Thyroid gland (tissue), 4 donors: ENCODE measurements at places on chromosomes 4 and X. TPM values are rescaled to one million over a fixed set of nuclear protein-coding genes. Genes with fewer than 3 reads are reported as not detected.

ENOPH1 gene
- total RNA-seq = 27.4 TPM

DNA sequence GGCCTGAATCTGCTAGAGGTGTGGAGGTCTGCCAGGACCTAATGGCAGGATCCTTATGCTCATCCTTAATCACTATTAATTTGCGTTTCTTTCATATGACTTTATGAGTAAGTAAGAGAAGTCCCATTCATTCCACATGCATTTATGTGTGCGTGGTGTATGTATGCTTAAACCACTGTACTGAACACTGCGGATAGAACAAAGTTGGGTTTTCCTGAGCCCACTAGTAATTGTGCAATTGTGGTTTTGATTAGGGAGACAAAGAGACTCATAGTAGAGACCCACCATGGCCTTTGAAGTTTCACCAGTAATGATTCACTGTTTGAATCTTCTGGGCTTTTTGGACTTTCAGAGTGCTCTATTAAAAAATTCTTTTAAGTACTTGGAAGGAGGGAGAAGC, 498.5 kb upstream of the DIPK2B start:
- peaks cover 3% of the 10 kb centered on the region for H3K4me1 ChIP-seq
- no peaks in the 10 kb centered on the region for H3K27me3 ChIP-seq
- no peak overlapping the region for H3K27ac ChIP-seq

ENAM gene
- total RNA-seq = under 0.01 TPM

DNA sequence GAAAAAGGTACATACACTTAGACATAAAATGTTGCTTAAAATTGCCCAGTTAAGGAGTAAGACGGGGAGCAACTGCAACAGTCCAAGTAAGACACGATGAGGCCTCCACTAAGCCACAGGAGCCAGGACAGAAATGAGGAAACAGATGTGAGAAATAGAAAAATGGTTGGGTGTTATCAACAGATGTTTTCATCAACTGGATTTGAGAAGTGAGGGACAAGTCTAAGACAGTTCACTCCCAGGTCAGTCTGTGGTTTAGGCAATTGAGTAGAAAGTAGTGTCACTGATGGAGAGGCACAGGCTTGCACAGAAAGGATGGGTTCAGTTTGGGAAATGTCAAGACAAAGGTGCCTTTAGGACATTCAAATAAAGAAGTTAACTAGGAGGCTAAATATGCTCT, 23.5 kb upstream of the PHF8 start:
- no peak overlapping the region for H3K27ac ChIP-seq
- H3K4me1 ChIP-seq = no peaks in the 10 kb centered on the region
- no peaks in the 10 kb centered on the region for H3K36me3 ChIP-seq

DNA sequence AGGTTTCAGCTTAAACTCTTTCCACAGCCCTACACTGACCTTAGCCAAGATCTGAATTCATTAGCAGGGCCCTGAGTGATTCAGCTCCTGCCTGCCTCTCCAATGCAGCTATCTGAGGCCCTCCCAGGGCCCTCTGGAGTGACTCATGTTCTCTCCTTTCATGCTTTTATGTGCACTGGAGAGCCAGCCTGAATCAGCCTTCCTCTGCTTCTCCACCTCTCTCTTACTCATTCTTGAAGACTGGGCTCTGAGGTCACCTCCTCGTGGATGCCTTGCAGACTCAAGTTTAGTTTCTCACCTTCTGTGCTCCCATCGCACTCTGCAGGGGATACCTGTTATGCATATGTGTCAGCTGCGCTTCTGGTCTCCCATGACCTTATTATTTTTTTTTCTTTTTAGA, 3.1 kb upstream of the OCIAD2 start:
- H3K27me3 ChIP-seq = no peaks in the 10 kb centered on the region
- DNase-seq = peak; percentile 80
- no peak overlapping the region for H3K4me3 ChIP-seq
- H3K4me1 ChIP-seq = peaks cover 14% of the 10 kb centered on the region
- no peak overlapping the region for H3K27ac ChIP-seq
- H3K36me3 ChIP-seq = no peaks in the 10 kb centered on the region

SOX3 gene
- not detected for total RNA-seq

GRCh38 chr4:828641-829271, 2.8 kb upstream of the CPLX1 start:
- H3K4me1 ChIP-seq = peaks cover 21% of the 10 kb centered on the region
- peak; percentile 77 for DNase-seq

- H3K27me3 ChIP-seq = no peaks in the 10 kb centered on the region
- no peak overlapping the region for H3K27ac ChIP-seq
- H3K36me3 ChIP-seq = no peaks in the 10 kb centered on the region
- H3K4me3 ChIP-seq = no peak overlapping the region
Observed at GRCh38 chr4:81621490-81621889, 149.8 kb upstream of the RASGEF1B start.

DNA sequence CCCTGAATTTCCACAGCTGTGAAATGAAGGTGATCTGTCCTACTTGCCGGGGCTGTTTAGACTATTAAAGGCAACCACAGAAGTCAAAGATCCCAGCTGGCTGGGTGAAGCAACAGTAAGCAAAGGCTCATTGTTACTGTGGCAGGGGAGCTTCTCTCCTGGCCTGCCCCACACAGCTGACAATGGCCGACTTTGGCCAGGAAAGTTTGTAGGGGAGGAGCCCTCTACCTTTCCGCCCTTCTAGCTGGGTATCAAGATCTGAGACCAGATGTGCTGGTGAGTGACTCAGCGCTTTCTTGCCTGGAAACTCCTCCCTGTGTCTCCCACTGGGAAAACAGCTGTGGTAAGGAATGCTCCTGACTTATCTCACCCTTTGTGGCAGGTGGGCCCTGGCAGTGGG, 21.1 kb downstream of the RASSF6 start:
- H3K4me1 ChIP-seq = no peaks in the 10 kb centered on the region
- H3K36me3 ChIP-seq = no peaks in the 10 kb centered on the region
- H3K27ac ChIP-seq = no peak overlapping the region
- DNase-seq = no peak
- no peaks in the 10 kb centered on the region for H3K27me3 ChIP-seq
- no peak overlapping the region for H3K4me3 ChIP-seq

ADH6 gene
- total RNA-seq = 0.13 TPM

DNA sequence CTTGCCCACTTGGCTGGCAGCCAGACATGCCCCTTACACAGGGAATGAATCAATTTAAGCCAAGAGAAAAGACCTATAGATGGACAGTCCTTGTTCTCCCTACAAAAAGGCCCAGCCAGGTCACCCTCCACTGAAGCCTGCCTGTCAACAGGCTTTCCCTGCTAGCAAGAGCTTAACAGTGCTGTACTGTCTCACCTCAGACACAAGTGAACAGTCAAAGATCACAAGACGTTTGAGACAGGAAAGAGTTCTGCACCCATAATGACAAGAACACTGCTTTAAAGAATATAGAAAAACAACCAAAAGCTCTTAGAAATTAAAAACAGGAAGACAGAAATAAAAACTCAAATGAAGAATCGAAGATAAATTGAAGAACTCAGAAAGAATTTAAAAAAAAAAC, 4.6 kb downstream of the RNF175 start:
- no peaks in the 10 kb centered on the region for H3K4me1 ChIP-seq
- no peaks in the 10 kb centered on the region for H3K27me3 ChIP-seq

MTMR8 gene
- total RNA-seq = 2.3 TPM

GRCh38 chrX:43467608-43468234, 188.4 kb upstream of the MAOA start:
- H3K27me3 ChIP-seq = no peaks in the 10 kb centered on the region
- no peak overlapping the region for H3K4me3 ChIP-seq
- H3K27ac ChIP-seq = no peak overlapping the region
- no peaks in the 10 kb centered on the region for H3K4me1 ChIP-seq

- H3K4me3 ChIP-seq = no peak overlapping the region
- no peaks in the 10 kb centered on the region for H3K36me3 ChIP-seq
- H3K27me3 ChIP-seq = no peaks in the 10 kb centered on the region
- no peak for DNase-seq
- H3K4me1 ChIP-seq = no peaks in the 10 kb centered on the region
- no peak overlapping the region for H3K27ac ChIP-seq
Observed at GRCh38 chrX:149129767-149130166, 375.3 kb downstream of the IDS start.

DNA sequence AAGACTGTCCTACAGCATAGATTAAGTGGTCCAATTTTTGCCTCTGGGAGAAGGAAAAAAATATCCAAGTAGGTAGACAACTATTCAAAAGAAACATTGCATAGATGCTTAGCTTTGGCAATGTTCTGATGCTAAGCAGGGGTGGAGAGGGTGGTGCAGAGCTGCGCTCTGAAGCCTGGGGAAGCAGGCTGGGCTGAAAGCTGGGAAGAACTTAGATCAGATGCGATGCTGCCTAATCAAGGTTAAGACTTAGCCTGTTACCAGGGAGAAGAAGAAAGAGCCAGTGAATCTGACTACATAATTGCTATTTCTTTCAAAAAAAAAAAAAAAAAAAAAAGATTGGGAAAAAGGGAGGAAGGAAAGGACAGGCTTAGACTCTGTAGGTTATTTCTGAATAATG, 89.0 kb upstream of the SCOC start:
- no peak overlapping the region for H3K4me3 ChIP-seq
- H3K4me1 ChIP-seq = no peaks in the 10 kb centered on the region
- DNase-seq = no peak

DNA sequence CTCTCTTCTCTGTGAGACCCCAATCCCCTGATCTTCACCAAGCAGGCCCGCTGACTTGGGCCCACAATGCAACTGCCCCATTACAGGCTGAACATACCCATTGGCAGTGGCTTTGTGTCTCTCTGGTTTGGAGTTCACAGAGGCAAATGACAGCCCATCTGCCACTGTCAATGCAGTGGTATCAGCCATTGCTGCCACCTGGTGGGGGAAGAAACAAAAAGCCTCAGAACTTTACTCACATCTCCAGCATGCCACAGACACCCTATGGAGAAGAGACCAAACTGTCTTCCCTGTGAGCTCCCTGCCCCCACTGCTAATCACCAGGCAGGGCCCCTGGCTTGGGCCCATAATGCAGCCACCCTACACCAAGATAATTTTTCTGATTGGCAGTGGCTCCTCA, 729.3 kb upstream of the ACTRT1 start:
- no peaks in the 10 kb centered on the region for H3K36me3 ChIP-seq
- no peaks in the 10 kb centered on the region for H3K27me3 ChIP-seq
- DNase-seq = no peak

- no peak overlapping the region for H3K27ac ChIP-seq
- no peaks in the 10 kb centered on the region for H3K27me3 ChIP-seq
- H3K4me1 ChIP-seq = no peaks in the 10 kb centered on the region
Observed at GRCh38 chr4:94909645-94910044, 151.9 kb downstream of the BMPR1B start.

USO1 gene
- total RNA-seq = 98.9 TPM

GRCh38 chr4:112766422-112766821, 129.5 kb downstream of the LARP7 start:
- no peak overlapping the region for H3K4me3 ChIP-seq
- no peak overlapping the region for H3K27ac ChIP-seq
- H3K4me1 ChIP-seq = no peaks in the 10 kb centered on the region

RAB41 gene
- total RNA-seq = not detected

- H3K27ac ChIP-seq = no peak overlapping the region
- H3K4me3 ChIP-seq = no peak overlapping the region
- H3K36me3 ChIP-seq = no peaks in the 10 kb centered on the region
- DNase-seq = no peak
- no peaks in the 10 kb centered on the region for H3K4me1 ChIP-seq
- H3K27me3 ChIP-seq = no peaks in the 10 kb centered on the region
Observed at GRCh38 chrX:153778684-153779101, 2.1 kb upstream of the SRPK3 start.

CXCL5 gene
- not detected for total RNA-seq

- H3K4me3 ChIP-seq = no peak overlapping the region
- H3K4me1 ChIP-seq = peaks cover 9% of the 10 kb centered on the region
- H3K36me3 ChIP-seq = no peaks in the 10 kb centered on the region
- no peaks in the 10 kb centered on the region for H3K27me3 ChIP-seq
- H3K27ac ChIP-seq = peak overlapping the region; percentile 88
Observed at GRCh38 chrX:11423362-11423818, 130.2 kb downstream of the AMELX start.

GRCh38 chr4:147594578-147594977, 22.6 kb upstream of the TMEM184C start:
- H3K36me3 ChIP-seq = no peaks in the 10 kb centered on the region
- H3K4me3 ChIP-seq = no peak overlapping the region
- no peaks in the 10 kb centered on the region for H3K27me3 ChIP-seq
- no peak for DNase-seq
- no peak overlapping the region for H3K27ac ChIP-seq
- peaks cover 31% of the 10 kb centered on the region for H3K4me1 ChIP-seq

TAF7L gene
- total RNA-seq = 1.4 TPM

- no peak overlapping the region for H3K27ac ChIP-seq
- no peaks in the 10 kb centered on the region for H3K36me3 ChIP-seq
- H3K27me3 ChIP-seq = no peaks in the 10 kb centered on the region
- DNase-seq = no peak
- H3K4me1 ChIP-seq = no peaks in the 10 kb centered on the region
- H3K4me3 ChIP-seq = no peak overlapping the region
Observed at GRCh38 chrX:128818690-128819089, 704.6 kb downstream of the SMARCA1 start.

DNA sequence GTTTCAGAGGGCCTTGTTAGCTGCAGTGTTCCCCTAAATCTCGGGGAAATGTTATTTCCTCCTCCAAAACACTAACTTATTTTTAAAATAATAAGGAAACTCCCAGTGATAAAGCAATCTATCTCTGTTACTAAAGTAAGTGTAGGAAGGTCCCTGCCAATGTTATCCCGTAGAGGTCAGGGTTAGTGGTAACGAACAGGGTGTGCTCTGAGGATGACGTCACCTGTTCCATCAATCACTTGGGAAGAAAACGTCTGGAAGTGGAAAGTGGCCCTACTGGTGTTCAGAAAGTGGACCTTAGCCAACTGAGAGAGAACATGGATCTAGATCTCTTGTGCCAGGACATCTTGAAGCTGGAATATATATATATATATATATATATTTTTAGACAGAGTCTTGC, 249.5 kb downstream of the BCOR start:
- DNase-seq = no peak
- H3K4me1 ChIP-seq = no peaks in the 10 kb centered on the region
- no peaks in the 10 kb centered on the region for H3K27me3 ChIP-seq
- no peaks in the 10 kb centered on the region for H3K36me3 ChIP-seq
- no peak overlapping the region for H3K27ac ChIP-seq
- H3K4me3 ChIP-seq = no peak overlapping the region

NDNF gene
- total RNA-seq = 2.7 TPM

USP17L19 gene
- total RNA-seq = not detected

CABS1 gene
- not detected for total RNA-seq

KIAA1210 gene
- 0.08 TPM for total RNA-seq

DNA sequence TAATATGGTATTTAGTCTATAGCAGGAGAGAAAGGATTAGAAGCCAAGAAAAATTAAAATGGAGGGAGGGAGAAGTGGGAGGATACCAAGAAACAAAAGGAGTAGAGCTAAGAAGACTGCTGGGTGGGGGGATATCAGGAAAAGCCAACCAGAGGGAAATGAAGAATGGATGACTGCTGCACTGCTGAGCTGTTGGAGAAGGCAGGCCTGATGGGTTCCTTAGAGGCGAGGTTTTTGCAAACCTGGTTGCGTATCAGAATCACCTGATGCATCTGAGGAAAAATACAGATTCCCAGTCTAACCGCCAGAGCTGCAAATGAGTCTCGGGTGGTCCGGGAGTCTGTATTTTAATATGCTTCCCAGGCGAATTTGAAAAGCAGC, 1.5 kb downstream of the PGRMC1 start:
- no peak overlapping the region for H3K4me3 ChIP-seq
- no peaks in the 10 kb centered on the region for H3K4me1 ChIP-seq
